ENCODE measurements at places on chromosomes 5 and 9.
A peak's percentile ranks its signal among the peaks of the same experiment; 100 is the strongest.

DNA sequence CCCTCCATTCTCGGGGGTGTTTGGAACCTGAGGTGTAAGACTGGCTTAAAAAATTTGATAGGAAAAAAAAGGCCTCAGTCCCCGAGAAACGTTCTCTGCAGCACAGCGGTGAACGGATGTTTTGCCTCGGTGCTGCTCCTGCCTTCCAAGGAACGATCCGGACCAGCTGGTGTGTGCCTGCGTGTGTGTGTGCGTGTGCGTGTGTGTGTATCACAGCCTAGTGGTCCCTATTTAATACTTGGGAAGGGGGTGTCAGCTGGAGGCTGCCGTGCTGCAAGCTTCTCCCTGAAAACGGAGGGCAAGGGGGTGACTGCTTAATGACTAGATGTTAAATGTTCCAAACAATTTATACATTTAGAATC lies 76.9 kb downstream of the LHX2 start:
- no peak for DNase-seq

GRCh38 chr9:77819657-77820056 lies 171.5 kb upstream of the GNA14 start:
- DNase-seq = no peak

DNA sequence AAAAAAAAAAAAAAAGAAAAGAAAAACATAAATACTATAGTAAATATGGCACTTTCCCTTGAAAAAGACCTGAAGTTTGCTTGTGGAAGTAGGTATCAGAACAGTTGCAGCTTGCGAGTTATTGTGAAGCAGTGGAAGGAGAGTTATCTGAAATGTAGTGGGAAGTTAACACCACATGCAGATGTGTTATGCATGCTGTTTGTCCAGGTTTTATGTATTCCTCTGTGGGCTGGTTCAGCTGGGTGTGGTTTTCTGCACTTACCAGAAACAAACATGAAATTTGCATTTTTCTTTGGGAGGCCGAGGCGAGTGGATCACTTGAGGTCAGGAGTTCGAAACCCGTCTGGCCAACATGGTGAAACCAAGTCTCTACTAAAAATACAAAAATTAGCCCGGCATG lies 42.1 kb upstream of the CTNNA1 start:
- DNase-seq = no peak

GRCh38 chr5:37043693-37044092 lies 167.1 kb downstream of the NIPBL start:
- peak; percentile 27 for DNase-seq

- DNase-seq = no peak
These were observed 263.3 kb downstream of the TMEM167A start for GRCh38 chr5:82813861-82814260.

DNA sequence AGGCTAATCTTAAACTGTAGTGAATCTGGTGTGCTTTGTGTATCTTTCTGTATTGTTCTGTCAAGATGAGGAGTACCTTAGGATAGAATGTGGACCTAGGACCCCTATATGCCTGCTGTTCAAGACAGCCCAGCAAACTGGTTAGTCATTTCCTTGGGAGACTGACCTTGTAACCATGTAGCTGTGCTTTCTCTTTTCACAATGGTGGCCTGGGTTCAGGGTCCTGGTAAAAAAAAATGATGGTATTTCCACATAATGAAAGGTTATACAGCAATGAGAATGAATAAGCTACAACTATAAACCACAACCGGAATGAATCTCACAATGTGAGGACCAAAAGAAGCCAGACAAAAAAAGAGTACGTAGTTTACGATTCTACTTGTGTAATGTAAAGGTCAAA lies 36.4 kb upstream of the F2RL1 start:
- DNase-seq = no peak

DNA sequence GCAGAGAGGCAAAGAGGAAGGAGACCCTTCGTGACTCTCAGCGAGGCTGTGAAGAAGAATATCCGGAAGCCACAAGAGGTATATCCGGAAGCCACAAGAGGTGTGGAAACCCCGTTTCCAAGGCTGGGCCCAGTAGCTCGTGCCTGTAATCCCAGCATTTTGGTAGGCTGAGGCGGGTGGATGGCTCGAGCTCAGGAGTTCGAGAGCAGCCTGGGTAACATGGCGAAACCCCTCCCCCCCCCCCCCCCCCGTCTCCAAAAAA lies 612 bp upstream of the BBLN start:
- no peak for DNase-seq

- DNase-seq = no peak
These were observed 52.5 kb upstream of the PTGS1 start for GRCh38 chr9:122318284-122318683.

GRCh38 chr5:57137401-57137800 lies 36.5 kb upstream of the GPBP1 start:
- no peak for DNase-seq

DNA sequence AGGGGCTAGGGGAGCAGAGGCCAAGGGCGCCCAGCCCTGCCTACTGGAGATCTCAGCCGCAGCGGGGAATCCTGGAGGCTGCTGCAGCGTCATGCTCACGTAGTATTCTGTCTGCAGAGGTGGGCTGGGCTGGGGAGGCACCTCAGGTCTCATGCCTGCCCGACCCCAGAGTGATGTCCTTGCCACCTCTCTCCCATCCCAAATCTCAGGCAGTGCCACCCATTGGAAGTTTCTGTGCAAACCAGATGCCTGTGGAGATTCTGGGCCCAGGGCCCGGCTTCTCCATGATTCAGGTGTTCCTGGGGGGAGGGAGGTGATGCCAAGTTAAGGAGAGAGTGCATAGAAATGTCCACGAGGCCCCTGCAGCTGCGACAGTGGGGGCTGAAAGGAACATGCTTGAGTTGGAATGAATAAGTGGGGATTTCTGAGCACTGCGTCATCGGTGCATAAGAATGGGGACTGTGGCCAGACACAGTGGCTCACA lies 72.0 kb downstream of the ANKRD33B start:
- DNase-seq = no peak

GRCh38 chr9:91359734-91360470 lies 1.8 kb downstream of the AUH start:
- no peak for DNase-seq

DNA sequence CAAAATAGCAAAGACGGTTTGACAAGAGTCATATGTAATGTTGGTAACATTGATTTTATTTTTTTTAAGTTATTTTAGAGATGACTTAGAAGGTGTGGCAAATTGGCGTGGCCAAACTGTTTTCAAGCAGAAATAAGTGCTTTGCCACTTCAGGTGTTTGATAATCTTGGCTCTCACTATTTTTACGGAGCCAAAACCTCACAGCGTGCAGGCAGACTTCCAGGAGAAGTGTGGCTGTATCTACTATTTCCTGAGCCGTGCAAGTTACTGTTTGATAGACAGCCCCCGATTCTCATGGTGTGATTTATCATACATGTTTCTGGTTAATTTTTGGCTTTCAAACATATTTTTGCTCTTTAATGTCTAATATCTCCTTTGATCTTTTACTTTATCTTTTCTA lies 269.5 kb downstream of the ADAMTSL1 start:
- no peak for DNase-seq

DNA sequence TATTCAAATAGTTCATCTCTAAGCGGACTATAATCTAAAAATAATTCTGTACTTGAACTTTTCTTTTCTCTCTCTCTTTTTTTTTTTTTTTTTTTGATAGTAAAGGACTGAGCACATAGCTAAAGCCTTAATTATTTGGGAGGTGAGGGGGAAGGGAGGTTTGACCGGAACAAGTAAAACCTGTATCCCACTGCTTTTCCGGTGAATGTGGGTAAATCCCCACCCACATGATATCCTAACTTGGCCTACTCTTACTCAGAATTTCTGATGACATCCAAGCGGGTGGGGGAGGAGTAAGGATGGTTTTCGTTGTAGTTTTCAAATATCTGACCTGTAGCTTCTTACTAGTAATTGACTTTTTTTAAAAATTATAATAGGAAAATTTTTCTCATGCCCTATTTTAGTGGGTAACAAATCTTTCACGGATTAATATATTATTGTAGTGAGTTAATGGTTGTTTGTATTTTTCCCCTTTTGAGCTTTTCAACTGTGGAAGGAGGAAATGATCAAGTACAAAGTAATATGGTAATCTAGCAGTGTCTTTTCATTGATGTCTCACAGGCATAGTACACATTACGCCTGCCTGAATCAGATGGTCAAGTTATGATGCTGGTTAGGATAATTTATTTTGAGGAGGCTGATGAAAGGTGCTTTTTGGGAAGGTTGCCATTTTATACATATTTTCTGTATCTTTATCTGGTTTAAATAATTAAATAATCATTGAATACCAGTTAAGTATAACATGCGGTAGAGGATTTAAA lies 2.2 kb upstream of the ELL2 start:
- no peak for DNase-seq

- DNase-seq = no peak
These were observed 536.5 kb downstream of the CDK5RAP2 start for GRCh38 chr9:120043448-120043847.

- peak; percentile 85 for DNase-seq
These were observed 2.5 kb downstream of the IL11RA start for GRCh38 chr9:34654323-34655051.

DNA sequence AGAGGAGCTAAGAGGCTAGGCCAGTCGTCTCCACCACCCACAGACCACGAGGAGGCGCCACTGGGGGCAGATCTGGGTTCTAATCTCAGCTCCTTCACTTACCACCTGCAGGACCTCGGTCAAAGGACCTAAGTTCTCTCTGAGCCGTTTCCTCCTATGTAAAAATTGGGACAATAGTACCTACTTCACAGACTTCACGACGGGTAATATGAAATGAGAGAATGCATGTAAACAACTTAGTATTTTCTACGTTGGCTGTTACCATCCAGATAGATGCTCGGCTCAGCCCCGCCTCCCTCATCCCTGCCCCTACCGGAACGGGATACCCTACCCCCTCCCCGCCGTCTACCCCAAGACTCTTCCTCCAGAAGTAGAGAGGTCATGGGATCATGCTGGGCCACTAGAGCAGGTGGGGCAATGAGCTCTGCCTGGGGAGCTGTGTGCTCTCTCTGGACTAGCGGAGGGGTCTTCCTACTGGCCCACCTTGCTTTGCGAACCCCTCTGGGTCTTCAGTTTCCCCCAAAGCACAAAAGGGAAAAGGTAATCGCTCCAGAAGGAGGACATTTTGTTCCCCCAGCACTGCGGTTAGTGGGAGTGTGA lies 541 bp downstream of the GNPDA1 start:
- DNase-seq = peak; percentile 52

All from D341Med (cell line).